ENCODE measurements at places on chromosomes 7 and 10.

- no peak for DNase-seq
Observed at GRCh38 chr7:38316733-38317360, 43.4 kb upstream of the TARP start.

DNA sequence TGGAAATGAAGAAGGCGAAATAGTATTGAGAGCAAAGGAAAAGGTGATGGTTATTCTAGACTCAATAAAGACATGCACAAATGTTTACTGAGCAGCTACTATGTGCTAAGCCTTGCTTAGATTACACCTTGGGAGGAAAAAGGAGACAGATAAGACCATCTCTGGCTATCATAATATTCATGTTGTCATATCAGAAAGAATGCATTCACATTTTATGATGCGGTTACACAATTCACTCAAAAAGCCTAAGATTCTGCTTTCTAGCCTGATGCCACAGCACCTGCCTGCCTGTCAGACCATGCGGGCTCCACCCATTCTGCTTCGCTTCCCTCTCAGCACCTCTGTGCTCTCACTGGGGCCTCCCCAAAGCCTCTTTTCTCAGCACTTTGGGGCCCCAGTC is 100.9 kb downstream of the JCAD start:
- DNase-seq = no peak

- DNase-seq = no peak
Observed at GRCh38 chr7:124246262-124246863, 213.5 kb upstream of the TMEM229A start.

DNA sequence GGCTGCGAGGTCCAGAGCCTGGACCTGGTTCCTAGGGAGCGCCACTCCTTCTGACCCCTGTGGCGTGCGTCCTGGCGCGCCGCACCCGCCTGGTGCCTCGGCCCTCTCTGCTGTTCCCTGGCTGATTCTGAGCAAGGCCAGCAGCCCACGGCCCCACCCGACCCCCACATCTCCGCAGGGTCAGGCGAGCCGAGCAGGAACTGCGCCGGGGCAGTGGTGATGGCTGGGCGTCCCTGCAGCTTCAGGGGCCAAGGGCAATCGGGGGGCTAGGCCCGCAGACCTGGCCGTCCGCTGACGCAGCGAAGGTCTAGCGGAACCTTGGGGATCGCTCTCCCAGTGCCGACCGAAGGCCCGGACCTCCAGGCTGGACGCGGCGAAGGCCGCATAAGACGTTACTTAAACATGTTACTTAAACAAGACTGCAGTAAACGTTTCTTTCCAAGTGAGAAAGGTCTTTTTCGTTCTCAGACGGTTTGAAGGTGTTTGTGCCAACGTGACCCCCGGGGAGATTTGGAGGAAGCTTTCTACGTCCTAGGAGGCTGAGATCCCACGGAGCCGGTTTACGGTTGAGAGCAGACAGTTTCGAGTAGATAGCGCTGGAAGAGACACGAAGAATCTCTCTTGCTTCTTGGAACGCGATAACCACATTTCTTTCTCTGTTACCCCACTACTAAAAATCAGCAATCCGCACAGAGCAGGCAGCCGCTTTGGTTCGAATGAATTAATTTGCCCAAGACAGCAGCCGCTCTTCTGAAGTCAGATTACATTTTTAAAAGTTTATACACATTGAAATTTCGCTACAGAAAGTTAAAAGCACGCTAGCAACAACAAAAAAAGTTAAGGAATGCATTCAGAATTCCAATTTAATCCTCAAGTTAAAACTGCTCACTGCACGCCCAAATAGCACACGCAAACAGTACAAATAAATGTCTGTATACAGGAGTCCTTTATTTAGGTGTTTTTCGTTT is 4.9 kb upstream of the NKX2-3 start:
- no peak for DNase-seq

GRCh38 chr7:155796381-155797261 is 15.6 kb downstream of the SHH start:
- peak; percentile 41 for DNase-seq

- no peak for DNase-seq
Observed at GRCh38 chr7:100972002-100972347, 2.6 kb downstream of the MUC12 start.

DNA sequence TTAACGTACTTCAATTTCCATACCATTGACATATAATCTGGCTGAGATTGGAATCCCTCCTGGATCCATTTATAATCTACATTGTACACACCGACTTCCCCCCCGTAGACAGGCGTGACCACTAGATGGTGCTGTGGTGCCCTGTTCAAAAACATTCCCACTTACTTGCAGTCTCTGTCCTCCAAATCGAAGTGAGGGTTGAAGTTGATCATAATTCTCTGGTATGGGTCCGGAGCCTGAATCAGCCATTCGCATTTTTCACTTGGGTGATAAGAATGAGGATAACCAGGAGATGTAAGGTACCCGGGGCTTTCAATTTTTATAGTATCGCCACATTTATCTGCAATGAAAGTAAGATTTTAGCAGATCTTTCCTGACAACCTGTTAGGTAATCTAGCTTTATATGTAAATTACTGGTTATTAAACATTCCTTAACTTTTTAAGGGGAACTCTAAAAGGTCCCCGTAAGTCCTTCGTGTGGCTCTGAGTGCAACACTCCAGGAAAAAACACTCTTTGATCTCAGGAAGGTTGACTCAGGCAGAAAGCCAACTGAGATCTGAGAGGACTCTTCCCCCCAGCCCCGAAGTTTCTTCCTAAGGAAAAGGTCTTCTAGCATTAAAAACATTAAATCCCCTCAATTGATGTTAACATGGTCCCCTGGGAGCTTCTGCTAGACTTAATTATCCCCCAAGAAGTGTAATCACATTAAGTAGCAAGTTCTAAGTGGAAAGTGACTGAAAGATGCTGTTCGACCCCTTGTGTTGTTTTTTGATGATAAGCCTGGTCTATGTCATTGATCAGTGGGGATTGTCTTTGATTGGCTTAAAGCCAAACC is 3.7 kb downstream of the NRP1 start:
- peak; percentile 69 for DNase-seq

DNA sequence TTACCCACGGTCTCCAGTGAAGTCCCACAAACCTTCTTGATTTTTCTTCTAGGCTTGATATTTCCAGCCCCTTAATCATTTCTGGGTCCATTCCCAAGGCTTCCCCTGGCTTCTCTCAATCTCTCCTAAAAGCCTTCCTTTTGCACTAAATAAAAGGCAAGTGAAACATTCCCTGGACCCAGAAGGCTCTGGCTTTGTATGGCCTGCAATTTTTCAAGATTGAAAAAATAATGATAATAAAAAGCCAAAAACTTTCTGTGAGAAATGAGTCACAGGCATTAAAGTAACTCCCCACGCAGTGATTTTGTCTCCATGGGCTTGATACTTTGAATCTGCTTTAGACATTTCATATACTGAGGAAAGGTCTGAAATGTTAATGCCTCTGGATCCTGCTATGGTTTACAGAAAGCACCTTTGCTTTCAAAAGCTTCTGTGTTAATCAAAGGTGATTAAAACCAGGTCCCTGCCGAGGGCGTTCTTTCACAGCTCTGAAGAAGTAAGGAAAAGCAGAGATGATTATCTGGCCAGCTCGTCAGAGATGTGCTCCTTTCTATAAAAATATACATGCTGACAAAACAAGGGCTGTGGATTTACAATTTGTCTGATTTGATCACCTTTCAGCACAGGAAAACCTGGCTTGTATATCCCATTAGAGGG is 118.9 kb upstream of the TMEM72 start:
- no peak for DNase-seq

DNA sequence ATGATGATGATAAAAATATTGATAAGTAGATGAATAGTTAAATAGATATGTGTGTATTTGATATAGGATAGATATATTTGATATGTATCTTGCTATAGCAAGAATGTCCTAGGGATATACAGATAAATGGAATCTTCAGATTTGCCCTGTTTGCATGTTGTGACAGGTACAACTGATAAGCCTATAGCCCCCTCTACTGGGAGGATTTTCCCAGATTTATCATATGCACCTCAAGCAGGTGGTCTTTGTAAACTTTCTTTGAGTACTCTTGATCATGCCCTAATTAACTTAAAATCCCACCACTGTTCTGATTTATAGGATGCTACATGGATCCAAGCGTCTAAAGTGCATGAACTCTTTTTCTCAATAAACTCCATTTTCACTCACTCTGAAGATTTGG is 1050.7 kb downstream of the SORCS3 start:
- DNase-seq = no peak

GRCh38 chr7:50153148-50153547 is 60.1 kb upstream of the ZPBP start:
- no peak for DNase-seq

GRCh38 chr7:125355899-125356298 is 426.3 kb upstream of the POT1 start:
- no peak for DNase-seq
